ENCODE measurements at places on chromosomes 1 and 21.

DNA sequence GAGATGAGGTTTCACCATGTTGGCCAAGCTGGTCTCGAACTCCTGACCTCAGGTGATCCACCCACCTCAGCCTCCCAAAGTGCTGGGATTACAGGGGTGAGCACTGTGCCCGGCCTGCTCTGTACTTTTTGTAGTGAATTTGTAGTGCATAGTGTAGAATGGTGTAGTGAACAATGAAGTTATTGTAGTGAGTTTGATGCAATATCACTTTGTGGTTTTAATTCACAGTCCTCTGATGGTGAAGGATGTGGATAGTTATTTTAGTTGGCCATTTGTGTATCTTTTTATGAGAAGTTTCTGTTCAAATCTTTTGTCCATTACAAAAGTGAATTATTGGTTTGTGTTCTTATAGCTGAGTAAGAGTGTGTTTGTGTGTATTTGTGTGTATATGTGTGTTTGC is 57.6 kb downstream of the PDE4B start:
- DNase-seq: no peak

DNA sequence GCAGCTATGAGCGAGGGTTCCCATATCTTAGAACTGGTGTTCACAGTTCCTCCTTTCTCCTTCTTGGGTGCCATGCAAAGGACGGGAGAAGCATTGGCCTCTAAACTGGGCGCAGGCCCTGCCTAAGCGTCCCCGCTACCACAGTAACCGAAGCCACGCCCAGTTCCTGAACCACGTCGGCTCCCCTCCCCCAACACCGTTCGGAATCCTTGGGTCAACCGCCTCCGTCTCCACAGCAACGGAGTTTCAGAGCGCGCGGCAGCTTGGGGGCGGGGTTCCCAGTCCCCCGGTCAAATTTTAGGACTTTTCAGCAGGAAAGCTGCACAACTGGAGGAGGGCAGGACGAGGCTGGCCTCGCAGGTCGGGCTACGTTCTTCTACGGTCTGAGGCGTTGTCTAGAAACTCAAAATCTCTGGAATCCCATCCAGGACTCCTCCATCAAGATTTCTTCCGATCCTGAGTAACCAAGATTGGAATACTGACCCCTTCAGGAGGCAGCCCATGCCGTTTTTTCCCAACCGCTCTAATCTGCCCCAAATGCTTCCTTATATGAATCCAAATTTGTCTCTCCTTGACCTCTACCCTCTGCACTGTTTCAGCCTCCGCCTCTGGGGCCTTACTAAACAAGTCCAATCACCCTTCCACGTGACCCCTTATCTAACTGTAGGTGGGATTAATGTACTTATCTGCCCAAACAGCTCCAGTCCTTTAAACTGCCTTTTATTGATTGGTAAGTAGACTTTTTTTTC is at the start of gene SPAG17:
SPAG17 (minus strand) TSS at position 145 of the 749 bp plus-strand sequence; CDS start at position 74, 71 bp downstream.
- no peak for DNase-seq

DNA sequence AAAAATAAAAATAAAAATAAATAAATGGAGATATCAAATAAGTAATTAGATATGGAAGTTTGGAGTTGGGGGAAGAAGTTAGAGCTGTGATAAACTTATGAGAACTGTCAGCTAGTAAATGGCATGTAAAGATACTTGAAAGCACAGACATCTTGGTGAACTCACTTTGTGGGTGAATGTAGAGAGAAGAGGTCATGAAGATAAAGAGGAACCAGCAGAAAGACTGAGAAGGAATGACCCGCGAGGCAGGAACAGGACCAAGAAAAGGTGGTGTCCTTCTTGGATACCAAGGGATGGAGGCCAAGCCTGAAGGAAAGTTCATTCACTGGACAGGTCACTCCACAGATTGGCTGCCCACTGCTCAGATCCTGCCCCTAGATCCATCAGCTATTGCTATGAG is 4.7 kb upstream of the CAPZB start:
- DNase-seq: no peak

GRCh38 chr1:211578640-211579439 is at the start of gene SLC30A1:
Gene SLC30A1, minus strand, starts transcription at chr1:211579161. Its CDS starts 549 bp downstream, at chr1:211578612.
- peak; percentile 100 for DNase-seq

DNA sequence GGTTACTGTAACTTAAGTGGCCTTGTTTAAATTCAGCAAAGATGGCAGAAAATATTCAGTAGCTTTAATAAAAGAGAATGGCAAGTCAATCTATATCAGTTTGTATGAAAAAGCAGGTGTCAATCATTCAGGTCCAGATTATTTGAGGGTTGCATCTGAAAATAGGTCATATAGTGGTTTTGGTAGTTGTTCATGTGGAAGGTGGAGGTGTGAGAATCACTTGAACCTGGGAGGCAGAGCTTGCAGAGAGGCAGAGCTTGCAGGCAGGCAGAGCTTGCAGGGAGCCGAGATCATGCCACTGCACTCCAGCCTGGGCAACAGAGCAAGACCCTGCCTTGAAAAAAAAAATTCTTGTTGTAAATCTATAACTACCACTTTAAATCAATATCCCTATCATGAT is 88.6 kb downstream of the ZSWIM5 start:
- DNase-seq: no peak

GRCh38 chr21:36065497-36066036 is 4.3 kb upstream of the CBR1 start:
- DNase-seq: no peak

DNA sequence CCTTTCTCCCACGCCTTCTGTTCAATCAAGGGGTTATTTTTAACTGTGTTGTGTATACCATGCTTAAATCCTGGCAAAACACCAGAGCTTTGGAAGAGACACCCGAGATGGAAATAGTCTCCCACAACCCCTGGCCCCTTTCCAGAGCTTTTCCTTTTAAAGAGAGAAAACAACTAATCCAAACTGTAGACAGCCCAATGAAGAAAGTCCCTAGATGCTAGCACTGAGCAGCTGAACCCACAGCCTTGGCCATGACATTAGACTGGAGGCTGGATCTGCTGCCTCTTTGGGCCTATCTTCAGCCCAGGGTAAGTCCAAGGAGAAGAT is 64.9 kb upstream of the ARTN start:
- no peak for DNase-seq

DNA sequence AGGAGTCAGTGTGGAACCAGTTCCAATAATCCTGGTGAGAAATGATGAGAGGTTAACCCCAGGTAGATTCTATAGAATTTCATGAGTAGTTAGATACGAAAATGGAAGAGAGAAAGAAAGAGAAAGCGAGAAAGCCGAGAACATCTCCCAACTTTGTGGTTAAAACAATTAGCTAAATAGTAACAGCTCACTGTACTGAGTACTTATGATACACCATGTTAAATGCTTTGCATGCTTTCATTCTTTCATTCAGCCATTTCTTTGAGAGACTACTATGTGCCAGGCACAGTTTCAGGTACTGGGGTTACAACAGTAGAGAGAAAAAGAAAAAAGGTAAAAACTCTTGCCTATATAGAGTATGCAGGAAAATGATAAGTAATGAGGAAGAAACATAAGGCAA is 109.7 kb upstream of the SYT6 start:
- no peak for DNase-seq

GRCh38 chr1:25620701-25621350 is 4.2 kb downstream of the MAN1C1 start:
- DNase-seq: no peak

GRCh38 chr1:233463333-233463732 is 135.8 kb downstream of the MAP3K21 start:
- no peak for DNase-seq

Measured in stimulated activated CD8-positive, alpha-beta memory T cell treated with anti-CD3 and anti-CD28 coated beads, Interleukin-7, amount 100 ng/mL, for 24 hours (primary cell).